M059J (cell line): ENCODE measurements at places on chromosomes 2 and 18.

- DNase-seq = no peak
These were observed 187.5 kb upstream of the MAP2 start for GRCh38 chr2:209236377-209236776.

DNA sequence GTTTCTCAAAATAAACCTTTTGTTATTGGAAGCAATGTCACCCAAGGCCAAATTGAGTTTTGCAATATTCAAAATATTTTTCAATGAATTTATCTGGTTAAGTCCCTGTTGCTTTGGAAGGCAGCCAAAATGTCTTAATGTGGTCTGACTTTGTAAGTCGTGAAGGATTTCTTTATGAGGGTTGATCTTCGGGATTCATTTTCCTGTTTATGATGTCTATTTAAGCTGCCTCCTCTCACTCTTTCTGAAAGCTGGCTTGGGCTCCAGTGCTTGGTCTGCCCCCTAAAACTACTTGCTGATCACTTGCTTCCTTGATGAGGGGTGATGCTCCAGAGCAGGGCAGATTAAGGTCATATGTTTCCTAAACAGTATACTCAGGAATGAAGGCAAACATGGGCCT is 141.1 kb downstream of the ANTXR1 start:
- DNase-seq = peak; percentile 67

- no peak for DNase-seq
These were observed 1690.7 kb upstream of the TMEFF2 start for GRCh38 chr2:193885419-193885818.

- peak; percentile 93 for DNase-seq
These were observed 7.3 kb downstream of the PXDN start for GRCh38 chr2:1736997-1737480.

- no peak for DNase-seq
These were observed 22.2 kb downstream of the MBP start for GRCh38 chr18:77110400-77110799.

DNA sequence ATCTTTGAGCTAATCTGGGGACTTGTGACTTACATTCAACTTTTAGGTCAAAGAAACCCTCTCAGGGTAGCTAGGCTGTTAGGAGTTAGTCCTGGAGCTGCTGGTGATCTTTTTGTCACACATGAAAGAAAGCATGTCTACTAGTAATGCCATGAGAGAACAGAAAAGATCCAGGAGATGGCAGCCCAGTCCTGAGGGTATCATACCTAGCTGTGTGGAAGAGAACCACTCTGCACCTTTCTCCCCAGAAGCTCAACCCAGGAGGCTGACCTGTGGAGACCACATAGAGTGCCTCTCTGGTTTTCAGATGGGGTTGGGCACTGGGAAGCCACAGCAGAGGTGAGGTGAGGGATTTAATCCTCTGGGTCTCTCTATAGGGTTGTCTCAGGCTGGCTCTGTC is 460.2 kb upstream of the UBE2E3 start:
- DNase-seq = peak; percentile 67

GRCh38 chr2:142714600-142714999 is 162.9 kb upstream of the KYNU start:
- no peak for DNase-seq

DNA sequence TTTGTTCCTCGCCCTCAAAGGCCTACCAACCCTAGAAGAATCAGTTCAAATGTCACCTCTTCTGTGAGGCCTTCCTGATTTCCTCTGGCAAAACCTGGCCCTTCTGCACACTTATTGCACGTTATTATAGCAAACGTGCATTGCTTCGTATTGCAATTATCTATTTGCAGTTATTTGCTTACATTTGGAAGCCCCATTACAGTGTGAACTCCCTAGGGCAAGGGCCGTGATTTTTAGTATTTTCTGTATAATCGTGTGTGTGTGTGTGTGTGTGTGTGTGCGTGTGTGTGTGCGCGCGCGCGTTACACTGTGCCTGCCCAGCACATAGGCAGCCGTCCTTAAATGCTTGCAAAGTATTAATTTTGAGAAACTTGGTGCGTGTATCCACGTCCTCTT is 460 bp upstream of the SEMA4F start:
- no peak for DNase-seq

DNA sequence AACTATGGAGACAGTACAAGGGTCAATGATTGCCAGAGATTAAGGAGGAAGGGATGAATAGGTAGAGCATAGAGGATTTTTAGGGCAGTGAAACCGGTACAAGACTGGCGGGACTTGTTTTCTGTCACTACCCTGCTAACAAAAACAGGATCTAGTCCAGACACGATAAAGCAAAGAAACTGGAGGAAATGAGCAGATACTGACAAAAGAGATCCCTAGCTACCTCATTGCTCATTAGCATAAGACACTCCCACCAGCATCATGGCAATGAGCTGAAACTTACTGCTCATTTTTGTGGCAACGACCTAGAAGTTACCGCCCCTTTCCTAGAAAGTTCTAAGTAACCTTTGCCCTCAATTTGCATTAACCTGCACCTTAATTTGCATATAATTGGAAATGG is 131.2 kb downstream of the ETAA1 start:
- DNase-seq = no peak

DNA sequence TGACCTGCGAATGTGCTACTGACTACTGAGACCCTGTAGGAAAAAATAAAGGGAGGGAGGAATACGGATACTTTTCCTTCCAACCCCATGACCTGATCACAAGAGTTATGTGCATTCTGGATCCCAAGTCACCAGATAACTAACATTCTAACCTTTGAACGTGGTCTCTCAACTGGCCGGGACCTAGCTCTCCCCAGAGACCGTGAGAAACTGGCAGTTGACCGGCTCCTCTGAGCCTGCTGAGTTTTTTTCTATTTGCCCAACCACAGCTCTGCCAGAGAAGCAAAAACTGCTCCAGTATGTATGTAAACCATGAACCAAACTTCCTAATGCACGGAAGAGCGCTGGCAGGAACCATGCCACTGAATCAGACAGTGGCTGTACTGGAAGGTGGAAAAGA is 47.5 kb upstream of the PTMA start:
- no peak for DNase-seq

GRCh38 chr18:72468021-72468710 is 76.0 kb downstream of the CBLN2 start:
- no peak for DNase-seq

DNA sequence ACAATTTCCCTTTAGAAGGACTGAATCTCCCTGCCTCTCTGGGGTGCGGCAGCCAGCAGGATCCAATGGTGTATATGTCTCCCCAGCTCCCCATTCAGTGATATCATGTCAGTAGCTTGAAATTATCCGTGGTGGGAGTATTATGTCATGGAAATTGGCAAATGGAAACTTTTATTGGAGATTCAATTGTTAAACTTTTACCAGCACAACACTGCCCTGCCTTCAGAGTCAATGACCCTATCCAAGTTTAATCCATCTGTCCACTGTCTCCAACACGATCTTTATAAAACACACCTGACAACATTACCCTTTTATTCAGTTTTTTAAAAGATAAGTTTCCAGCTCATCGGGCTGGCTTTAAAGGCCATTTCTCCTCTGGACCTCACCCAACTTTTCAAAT is 5.0 kb upstream of the IL1RN start:
- DNase-seq = no peak

DNA sequence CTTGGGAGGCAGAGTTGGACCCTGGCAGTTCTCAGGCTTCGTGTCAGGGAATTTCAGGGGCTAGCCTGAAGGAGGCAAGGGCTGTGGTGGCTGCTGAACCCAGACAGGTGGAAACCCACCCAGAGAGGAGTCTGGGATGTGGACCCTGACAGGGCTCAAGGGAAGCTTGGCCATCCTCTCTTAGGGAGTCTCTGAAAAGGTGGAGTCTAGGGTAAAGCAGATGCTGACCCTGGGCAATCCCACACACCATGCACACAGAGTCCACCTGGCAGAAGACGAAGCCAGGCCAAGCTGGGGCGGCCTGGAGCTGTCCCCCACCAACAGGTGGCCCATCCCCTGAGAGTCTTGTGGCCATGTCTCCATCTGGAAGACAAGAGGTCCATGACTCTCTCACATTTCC is 41.2 kb upstream of the TEX51 start:
- DNase-seq = no peak

DNA sequence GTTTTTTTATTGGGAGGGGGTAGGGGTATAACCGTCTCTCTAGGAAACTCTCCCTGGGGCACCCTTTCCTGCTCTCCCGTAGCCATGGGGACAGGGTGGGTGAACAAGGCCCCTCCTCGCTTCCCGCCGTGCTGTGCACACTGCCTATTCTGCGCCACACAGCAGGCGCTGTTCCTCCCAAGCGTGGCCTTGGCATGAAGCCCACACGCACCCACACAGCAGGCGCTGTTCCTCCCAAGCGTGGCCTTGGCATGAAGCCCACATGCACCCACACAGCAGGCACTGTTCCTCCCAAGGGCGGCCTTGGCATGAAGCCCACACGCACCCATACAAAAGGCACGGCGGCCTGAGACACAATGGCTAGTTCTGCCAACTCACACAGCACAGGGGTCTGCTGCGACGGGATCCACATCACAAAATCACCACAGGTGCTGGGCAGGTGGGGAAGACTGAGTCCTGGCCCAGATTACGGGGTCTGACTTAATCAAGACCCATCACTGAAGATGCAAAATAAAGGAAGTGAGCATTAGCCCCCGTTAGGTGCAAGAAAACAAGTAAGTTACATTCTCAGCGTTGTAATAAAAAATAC is 46.6 kb upstream of the TPO start:
- DNase-seq = no peak

GRCh38 chr2:5720426-5720825 is 28.2 kb downstream of the SOX11 start:
- DNase-seq = no peak

DNA sequence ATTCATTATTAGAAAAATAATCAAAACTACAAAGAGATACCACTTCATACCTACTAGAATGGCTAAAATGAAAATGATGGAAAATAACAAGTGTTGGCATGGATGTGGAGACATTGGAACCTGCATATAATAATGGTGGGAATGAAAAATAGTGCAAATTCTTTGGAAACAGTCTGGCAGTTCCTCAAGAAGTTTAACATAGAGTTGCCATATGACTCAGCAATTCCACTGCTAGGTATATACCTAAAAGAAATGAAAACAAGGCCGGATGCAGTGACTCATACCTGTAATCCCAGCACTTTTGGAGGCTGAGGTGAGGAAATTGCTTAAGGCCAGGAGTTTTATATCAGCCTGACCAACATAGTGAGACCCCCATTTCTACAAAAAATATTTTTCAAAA is 41.6 kb upstream of the ACYP2 start:
- peak; percentile 97 for DNase-seq

DNA sequence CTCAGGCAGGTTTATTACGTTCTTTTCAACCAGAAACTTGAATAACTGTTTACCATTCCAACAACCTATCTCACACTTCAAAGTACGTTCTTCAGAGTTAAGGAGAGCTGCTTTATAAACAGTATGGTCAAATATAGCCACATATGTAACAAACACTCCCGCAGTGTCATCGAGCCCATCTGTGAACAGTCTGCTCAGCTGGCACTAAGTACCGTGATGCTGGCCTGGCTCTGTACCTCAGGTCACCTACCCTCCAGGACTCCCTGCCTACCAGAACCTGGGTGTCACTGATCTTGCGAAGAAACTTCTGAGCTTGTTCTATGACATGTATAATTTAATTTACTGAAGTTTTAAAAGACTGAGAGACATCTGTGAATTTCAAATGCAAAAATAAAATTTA is 71.4 kb downstream of the SEPTIN10 start:
- DNase-seq = no peak

- no peak for DNase-seq
These were observed 38.1 kb downstream of the RPL37A start for GRCh38 chr2:216536734-216537210.

GRCh38 chr2:21369787-21370186 is 246.0 kb downstream of the TDRD15 start:
- DNase-seq = no peak

- DNase-seq = no peak
These were observed 250.5 kb upstream of the MYT1L start for GRCh38 chr2:2581331-2582159.

- DNase-seq = peak; percentile 82
These were observed at the start of gene SPTBN1 for GRCh38 chr2:54455563-54456361. SPTBN1 (plus strand) TSS chr2:54456327; CDS start chr2:54526419, 70,092 bp downstream.

DNA sequence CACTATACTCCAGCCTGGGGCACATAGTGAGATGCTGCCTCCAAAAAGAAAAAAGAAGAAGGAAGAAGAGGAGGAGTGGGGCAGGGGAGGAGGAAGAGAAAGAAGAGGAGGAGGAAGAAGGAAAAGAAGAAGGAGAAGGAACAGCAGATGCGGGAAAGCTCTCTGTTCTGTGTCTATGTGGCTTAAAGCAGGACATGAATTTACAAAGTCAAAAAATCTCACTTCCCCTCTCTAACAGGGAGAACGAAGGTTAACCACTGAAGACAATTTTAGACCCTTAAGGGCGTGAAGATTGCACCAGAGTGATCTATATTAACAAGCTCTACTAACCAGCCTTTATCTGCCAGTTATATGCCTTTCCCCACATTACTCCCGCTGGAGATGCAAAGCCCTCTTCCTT is 258.9 kb downstream of the METTL4 start:
- no peak for DNase-seq

DNA sequence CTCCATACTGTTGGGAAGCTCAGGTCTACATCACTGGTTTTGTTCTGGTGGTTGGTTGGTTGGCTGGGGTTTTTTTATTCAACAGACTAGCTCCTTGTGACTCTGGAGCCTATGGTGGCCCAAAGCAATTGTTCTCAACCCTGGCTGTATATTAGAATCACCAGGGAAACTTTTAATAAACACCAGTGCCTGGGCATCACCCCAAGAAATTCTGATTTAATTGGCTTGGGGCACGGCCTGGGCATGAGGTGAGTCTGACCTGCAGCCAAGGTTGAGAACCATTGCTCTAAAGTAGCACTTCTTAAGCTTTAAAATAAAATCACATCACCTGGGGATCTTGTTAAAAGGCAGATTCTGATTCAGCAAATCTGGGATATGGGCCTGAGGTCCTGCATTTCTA is 184.1 kb downstream of the C1D start:
- peak; percentile 81 for DNase-seq

GRCh38 chr2:118936936-118937335 is 5.1 kb upstream of the MARCO start:
- no peak for DNase-seq

DNA sequence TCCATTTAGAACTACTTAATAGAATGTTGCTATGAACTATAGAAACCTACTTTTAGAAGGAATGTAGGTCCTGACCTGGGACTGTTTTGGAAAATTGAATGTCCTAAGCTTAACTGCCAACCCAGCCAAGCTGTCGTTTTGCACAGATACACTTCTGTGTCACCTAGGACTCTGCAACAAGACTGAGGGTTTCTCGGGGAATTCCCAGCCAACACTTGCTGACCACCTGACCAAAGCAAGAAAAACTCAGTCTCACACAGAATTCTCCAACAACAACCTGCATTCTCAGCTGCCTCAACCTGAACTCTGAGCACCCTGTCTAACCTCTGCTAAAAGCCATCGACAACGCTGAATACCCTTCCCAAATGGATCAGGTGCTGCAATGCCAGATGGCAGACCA is 128.2 kb downstream of the SS18 start:
- no peak for DNase-seq

DNA sequence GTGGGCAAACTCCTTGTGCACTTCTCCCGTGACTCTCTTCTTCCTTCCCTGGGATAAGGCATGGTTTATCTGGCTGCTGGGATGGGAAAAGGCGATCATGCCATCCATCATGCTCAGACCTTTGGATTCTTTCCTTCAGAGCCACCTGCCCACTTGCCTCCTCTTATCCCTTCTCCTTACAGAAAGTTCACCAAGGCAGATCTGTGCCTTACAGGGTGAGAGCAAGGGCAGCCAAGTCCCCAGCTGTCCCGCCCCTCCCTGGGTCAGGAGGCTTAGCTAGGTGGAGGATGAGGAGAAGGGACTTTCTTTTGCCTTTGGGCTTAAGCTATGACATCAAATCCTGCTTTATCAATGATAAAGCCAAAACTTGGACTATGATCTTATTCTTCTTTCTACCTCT is 47.6 kb downstream of the KCNE4 start:
- no peak for DNase-seq
